ENCODE measurements at places on chromosomes 3 and 15.

- DNase-seq, result peak; percentile 86
Measured at GRCh38 chr3:141710888-141711616, 27.0 kb upstream of the RNF7 start.

DNA sequence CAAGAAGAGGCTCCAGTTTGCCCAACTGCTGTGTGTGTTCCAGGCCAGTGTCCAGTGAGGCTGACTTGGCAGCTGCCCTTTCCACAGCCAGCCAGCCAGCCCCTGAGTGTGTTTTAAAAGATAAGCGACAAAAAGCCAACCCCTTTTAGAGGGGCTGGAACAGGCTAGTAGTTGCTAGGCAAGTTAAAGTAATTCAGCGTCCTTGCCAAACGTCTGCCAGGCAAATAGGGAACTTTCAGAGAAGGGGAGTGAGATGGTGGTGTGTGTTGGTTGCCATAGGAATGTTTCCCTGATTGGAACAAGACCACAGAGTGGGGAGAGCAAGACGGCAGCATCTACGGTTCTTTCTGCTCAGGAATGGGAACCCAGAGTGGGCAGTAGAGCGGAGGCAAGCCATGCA, 86.3 kb downstream of the TMEM108 start:
- no peak for DNase-seq

GRCh38 chr3:141659821-141660613, 78.1 kb upstream of the RNF7 start:
- DNase-seq, result no peak

DNA sequence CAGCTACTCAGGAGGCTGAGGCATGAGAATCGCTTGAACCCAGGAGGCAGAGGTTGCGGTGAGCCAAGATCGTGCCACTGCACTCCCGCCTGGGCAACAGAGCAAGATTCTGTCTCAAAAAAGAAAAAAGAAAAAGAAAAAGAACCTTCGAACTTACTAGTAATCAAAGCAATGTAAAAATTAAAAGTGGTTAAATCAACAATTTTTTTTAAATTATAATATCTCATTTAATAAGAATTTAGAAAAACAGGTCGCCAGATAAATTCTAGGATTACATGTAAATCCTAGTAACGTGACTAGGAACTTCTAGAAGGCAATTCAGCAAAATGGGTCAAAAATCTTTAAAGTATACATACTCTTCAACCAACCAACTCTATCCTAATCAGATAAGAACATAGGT, 37.2 kb downstream of the GSK3B start:
- no peak for DNase-seq

DNA sequence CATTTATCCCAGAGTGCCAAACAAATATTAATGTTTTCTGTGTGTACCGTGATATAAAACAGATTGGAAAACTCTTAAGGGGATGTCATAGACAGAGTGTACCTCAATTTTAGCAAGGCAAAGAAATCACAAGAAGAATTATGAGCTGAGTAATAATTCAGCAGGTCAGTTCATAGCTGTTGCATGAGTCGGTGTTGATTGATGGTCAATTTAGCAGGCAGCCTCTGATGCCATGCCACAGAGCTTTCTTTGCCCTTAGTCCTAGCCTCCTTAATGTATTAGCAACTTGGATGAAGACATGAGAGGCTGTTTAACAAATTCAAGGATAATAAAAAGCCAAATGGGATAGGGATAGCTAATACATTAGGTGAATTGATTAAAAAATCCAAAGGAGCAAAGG, 6.8 kb downstream of the SLC35A5 start:
- DNase-seq, result peak; percentile 74

GRCh38 chr15:98085003-98085639, 124.6 kb downstream of the ARRDC4 start:
- DNase-seq, result peak; percentile 77

DNA sequence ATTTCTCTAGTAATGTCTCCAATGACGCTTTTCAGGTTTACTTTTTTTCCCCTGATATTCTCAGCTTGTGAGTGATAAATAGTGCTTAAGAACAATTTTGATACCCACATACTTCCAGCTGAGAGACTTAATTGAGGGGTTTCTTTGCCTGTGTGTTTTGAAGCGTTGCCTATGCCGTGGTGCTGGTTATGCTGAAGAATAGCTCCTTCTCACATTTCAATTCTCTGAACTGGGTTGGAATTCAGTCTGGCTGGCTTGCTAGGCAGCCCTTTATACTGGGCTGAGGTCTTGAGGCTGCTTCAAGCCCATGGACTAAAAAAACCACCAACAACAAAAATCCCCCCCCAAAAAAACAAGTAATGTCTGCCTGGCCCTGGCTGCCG, 87.4 kb downstream of the CHST2 start:
- DNase-seq, result no peak

- DNase-seq, result peak; percentile 63
Measured at GRCh38 chr15:58136731-58137130, 1.4 kb upstream of the AQP9 start.

GRCh38 chr15:63797116-63797515, 36.6 kb downstream of the HERC1 start:
- DNase-seq, result no peak

DNA sequence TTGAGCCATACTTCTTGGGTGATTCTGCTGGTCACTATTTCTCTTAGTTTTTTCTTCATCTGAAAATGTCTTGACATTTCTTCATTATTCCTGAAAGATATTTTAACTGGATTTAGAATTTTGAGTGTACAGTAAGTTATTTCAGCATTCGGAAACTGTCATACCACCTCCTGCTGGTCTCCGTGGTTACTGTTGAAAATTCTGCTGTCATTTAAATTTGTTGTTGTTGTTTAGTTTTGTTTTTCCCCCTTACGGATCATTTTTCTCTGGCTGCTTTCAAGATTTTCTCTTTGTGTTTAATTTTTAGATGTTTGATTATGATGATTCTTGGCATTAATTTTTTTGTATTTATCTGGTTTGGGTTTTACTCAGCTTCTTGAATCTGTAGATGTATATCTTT, 100.5 kb downstream of the CHRNA7 start:
- DNase-seq, result no peak

DNA sequence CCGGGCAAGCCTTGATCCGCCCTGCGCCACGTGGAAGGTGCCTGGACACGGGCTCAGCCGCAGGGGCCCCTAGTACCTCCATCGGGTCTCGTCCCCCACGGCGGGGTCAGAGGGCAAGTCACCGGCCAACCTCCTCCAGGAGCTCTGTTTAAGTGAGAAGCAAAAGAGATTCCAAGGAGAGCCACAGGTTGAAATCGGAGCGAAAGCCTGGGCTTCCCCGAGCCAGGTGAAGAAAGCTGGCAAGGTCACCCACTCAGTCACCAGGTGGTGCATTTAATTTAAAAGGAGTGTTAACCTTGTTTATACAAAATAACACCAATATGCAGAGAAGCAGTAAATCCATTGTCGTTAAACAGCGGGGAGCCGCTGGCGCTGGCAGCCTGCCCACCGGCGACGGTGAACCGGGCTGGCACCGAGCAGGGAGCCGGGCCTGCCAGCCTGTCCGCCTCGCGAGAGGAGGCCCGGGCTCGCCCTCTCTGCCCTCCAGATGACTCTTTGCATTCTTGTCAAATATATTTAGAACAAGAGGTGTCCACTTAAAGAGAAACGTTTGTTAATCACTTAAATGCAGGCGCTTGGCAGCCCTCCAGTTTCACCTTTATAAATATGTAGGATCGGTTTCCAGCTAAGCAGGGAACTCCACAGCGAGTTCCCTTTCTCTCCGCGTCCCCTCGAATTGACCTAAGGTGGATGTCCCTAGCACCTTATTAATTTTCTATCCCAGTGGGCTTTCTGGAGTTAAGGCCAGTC, 277.3 kb upstream of the NR2F2 start:
- peak; percentile 42 for DNase-seq

DNA sequence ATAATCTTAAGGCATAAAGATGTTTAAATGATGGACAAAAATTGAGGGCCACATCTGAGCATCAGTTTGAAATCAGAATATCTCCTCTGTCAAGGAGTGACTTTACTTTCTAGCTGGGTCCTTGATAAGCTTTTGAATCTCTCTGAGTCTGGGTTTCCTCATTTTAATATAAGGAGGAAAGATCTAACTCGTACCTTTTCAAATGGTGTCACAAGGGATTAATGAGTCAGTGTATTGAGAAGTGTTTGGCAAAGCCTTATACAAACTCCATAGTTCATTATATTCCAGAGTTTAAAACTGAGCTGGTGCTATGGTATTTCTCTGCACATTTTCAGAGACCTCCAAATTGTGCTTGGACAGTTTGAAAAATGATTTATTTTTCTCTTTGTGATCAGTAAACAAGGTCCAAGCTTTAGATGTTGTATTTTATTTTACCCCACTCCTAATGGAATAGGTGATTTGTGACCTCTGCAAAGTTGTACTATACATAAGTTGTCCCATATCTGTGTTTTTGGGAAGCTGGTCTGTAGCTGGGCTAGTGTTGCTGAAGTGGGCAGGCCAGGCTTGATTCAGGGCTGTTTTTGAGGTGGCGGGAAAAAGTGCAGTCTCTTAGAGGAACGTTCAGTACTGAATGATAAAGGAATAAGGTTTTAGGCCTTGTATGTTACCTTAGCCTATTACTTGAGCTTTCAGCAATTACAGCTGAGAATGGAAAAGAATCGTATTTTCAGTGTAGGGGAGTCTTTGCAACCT, 5.6 kb downstream of the FNDC3B start:
- DNase-seq, result peak; percentile 56

DNA sequence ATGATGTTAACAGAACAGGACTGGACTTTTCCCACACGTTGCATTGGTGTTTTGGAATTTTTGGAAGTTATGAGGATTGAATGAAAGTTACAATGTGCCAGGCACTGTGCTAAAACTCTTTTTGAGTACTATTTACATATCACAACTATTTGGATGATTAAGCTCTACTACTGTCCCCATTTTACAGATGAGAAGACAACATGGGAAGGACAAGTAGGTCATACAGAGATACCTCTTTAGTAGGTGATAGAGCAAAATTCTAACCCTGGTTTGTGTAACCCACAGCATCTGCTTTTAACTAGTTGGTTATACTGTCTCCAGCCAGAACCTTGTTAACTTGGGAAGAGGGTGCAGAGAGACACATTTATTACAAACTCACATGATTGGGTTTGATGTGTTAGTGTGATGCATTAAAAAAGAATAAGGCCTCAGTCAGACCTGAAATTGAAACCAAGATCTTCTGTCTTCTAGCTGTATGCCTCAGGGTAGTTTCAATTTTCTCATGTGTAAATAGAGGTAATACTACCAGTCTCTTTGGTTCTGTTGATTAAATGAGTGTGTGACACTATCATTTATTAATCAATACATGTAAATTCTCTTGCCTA, 1.4 kb downstream of the NDUFB4 start:
- DNase-seq, result no peak

GRCh38 chr15:27545494-27546255, 553.4 kb downstream of the OCA2 start:
- DNase-seq, result peak; percentile 26

GRCh38 chr3:115239717-115240116, 92.6 kb upstream of the ZBTB20 start:
- DNase-seq, result peak; percentile 98

DNA sequence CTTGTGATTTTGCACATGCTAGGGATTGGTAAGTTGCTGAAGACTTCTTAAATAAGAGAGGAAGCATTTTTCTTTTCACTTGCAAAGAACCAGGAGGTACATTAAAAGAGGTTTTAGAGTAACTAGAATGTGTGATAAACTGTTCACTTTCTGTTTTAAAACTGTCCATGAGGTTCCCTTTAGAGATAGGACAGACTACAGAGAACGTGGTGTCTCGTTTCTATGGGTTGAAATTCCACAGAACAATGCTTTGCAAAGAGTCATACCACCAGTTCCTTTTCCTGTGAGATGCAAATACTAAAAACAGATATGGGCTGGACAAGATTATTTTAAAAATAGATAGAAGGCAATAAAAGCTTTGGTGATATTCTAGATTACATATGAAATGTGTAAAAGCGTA, 372.8 kb downstream of the TIGIT start:
- no peak for DNase-seq

DNA sequence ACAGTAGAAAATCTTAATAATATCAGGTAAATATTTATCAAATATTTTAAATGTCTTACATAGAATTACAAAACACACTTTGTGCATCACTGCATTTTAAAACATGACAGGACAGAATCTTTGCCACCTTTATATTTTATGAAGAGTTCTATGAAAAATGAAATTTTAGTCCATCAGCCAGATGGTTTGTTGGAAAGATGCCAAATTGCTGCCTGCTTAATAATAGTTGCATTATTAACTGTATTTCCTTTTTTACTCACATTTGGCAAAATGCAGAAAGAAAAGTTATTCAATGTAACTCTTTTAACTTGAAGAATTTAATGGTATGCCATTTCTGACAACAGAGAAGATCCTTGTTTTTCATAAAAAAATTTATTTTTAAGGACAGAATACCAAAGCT, 1271.6 kb downstream of the NSUN3 start:
- DNase-seq, result no peak

GRCh38 chr3:11690863-11691766, 47.4 kb upstream of the VGLL4 start:
- DNase-seq, result peak; percentile 55

DNA sequence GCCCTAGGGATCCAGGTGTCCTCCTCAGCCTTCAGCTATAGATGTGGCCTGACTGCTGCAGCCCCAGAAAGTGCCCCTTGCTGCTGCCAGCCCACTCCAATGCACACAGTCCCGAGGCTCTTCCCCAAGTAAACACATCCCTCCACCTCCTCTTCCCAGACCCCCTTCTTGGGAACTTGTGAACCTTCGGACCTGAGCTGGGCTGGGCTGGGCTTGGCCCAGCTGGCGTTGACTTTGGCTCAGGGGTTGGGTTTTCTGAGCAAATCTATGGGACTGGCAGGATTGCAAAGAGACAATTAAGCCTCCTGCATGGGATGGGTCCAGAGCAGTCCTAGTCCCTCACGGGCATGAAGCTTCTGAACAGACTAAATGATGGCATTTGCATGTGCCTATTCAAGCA, 14.7 kb downstream of the VIPR1 start:
- no peak for DNase-seq

DNA sequence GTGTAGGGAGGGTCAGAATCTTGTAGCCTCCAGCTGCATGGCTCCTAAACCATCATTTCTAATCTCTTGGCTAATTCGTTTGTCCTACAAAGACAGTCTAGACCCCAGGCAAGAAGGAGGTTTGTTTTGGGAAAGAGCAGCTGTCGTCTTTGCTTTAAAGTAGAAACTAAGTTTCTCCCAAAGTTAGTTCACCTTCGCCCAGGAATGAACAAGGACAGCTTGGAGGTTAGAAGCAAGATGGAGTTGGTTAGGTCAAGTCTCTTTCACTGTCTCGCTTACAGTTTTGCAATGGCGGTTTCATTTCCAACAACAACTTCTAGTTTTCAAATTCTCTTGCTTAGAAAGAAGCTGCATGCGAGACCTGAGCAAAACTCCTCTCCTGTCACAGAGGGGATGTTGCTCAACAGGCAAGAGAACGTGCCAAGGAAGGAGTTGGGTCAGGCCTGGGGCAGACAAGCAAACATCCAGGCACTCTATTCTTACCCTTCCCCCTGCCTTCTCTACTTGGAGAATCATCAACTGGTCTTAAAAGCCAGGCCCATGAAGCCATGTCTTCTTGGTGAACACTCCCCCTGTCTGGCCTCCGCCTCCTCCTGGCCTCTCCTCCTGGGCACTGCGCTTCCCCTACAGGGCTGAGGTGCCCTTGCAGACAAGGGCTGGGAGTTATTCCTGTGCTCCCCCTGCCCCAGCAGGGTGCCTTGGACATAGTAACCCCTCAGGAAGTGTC, 57.6 kb downstream of the TMEM44 start:
- DNase-seq, result peak; percentile 71

- DNase-seq, result no peak
Measured at GRCh38 chr15:85329561-85330422, 50.6 kb upstream of the AKAP13 start.

GRCh38 chr3:173970281-173970680, 572.7 kb downstream of the NLGN1 start:
- no peak for DNase-seq

Data from bronchial epithelial cell (primary cell).